AG08395 (cell line): ENCODE measurements at places on chromosomes 11 and 22.

DNA sequence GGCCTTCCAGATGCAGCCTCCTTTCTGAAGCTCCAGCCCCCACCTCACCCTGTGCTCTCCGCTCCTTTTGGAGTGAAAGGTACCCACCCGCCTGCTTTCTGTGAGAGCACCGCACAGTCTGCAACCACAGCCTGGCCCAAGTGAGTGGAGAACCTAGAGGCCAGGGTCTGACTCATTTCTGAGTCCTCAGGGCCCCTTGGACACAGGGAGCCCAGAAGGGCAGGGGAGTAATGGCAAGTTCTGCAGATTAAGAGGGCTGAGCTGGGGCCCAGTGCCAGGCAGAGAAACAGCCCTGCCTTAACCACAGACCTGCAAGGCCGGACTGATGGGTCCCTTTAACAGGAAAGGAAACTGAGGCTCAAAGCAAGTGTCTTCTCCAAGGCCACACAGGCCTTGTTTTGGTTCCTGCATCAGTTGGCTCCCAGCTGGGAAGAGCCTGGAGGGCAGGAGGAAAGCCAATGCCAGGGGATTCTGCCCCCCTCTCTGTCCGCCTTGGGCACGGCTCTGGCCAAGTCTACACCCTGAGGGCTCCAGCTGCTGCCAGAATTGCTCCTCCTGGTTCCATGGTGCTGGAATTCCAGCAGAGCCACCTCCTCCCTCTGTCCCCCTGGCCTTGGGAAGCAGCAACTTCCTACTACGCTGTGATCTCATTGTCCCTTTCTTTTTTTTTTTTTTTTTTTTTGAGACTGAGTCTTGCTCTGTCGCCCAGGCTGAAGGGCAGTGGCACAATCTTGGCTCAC, 55.1 kb downstream of the CYTH4 start:
- peak; percentile 33 for DNase-seq

GRCh38 chr11:111540937-111541253, 375 bp downstream of the LAYN start:
- DNase-seq = no peak

GRCh38 chr11:105456950-105457349, 152.9 kb upstream of the GRIA4 start:
- DNase-seq = no peak

GRCh38 chr22:17429516-17429915, 60.3 kb downstream of the CECR2 start:
- no peak for DNase-seq

DNA sequence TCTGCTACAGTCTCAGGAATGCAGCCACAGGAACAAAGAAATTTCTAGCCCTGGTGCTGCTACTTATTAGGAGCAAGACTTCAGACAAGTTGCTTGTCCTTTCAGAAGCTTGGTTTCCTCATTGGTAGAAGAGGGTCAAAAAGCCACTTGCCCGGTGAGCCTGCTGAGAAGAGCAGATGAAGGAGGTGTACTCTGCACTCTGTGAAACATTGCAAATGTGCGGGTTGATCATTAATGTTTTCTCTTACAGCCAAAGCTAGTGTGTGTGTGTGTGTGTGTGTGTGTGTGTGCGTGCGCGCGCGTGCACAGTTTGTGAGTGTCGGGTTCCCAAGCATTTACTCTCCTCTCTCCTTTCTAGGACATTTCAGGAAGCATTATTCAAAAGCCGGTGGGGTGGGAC, 86.3 kb upstream of the NNMT start:
- no peak for DNase-seq

GRCh38 chr11:112613051-112613972, 347.9 kb upstream of the NCAM1 start:
- peak; percentile 71 for DNase-seq

DNA sequence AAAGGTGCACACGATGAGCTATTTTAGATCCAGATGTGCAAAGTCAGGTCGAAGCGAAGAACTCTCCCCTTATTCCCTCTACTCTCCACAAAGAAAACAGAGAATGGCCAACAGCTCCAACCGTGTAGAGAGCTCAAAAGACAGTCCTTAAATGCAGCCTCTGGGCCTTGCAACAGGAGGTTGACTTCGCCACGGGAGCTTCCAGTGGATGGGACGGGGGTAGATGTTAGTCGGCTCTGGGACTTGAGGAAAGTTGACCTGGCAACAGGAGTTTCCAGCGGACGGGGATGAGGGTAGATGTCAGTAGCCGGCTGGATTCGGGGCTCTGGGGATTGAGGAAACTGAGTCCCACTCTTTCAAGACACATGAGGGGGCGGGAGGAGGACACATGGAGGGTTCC, 450.4 kb downstream of the BRD1 start:
- no peak for DNase-seq

- DNase-seq = no peak
Observed at GRCh38 chr11:121648306-121648705, 195.5 kb upstream of the SORL1-AS1 start.

GRCh38 chr22:49694462-49695260, 133.0 kb downstream of the BRD1 start:
- DNase-seq = no peak

GRCh38 chr11:26905368-26905767, 88.5 kb upstream of the FIBIN start:
- DNase-seq = peak; percentile 52

- no peak for DNase-seq
Observed at GRCh38 chr11:6894097-6894496, 1.8 kb upstream of the OR2D2 start.

- no peak for DNase-seq
Observed at GRCh38 chr11:20544603-20545237, 54.7 kb upstream of the SLC6A5 start.

DNA sequence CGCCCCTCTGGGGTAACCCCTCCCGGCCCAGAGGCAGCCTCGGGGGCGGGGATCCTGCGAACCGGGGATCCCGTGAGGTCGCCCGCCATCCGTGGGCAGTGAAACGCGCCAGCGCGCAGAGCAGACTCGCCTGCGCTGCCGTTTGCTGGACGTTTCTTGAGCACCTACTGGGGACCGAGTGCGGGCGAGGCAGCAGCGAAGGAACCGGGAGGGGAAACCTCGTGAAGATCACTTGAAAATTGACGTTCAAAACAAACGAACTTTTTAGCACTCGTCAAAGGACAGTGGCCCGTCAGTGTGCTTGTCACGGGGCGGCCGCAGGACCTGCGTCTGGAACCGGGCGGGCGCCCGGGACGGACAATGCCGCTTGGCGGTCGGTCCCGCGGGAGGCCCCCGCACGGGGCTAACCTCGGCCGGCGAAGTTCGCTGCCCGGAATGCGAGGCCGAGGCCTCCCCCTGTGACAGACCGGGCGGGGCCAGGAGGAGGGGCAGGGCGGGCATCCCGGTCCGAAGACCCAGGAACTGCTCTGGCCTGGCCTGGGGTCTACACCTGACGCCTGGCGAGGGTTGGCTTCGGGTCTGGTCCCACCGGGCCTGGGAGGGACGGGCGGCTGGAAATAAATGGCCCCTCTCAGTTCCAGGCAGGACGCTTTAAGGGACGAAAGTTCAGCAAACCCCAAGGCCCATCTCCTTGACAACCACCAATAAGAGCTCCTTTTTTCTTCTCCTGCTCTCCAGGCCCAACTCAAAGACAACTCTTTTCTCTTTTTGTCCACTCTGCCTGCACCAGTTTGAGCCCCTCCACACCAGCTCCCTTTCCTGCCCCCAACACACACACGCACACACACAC, 723 bp upstream of the SCUBE1 start:
- DNase-seq = no peak

GRCh38 chr11:65403607-65404121, 17.2 kb downstream of the FRMD8 start:
- DNase-seq = no peak

- no peak for DNase-seq
Observed at GRCh38 chr22:49856343-49856742, 2.7 kb downstream of the ZBED4 start.

DNA sequence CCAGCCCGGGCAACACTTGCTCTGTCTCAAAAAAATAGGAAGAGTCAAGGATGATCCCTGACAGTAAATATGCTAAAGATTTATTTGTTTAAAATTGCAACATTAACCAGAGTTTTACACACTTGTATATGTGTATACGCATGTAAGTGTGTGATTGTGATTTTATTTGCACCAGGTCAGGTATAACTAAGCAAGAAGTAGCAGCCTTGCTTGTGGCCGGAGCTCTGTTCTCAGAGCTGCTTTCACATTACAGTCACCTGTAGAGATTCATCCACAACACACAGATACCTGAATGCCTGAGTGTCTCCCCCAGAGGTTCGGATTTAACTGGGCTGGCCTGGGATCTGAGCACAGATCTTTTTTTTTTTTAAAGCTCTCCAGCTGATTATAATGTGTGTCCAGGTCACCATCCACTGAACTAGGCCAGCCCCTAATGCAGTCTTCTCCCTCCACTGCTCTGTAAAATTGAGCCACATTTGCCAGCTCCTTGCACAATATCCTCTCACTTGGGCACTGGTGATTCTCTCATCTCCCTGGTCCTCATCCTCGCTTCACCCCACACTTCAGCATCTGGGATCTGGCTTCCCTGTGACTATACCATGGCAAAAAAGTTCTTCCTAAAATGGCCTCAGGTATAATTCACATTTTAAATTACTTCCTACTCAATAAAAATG, 48.3 kb downstream of the LIF start:
- no peak for DNase-seq

DNA sequence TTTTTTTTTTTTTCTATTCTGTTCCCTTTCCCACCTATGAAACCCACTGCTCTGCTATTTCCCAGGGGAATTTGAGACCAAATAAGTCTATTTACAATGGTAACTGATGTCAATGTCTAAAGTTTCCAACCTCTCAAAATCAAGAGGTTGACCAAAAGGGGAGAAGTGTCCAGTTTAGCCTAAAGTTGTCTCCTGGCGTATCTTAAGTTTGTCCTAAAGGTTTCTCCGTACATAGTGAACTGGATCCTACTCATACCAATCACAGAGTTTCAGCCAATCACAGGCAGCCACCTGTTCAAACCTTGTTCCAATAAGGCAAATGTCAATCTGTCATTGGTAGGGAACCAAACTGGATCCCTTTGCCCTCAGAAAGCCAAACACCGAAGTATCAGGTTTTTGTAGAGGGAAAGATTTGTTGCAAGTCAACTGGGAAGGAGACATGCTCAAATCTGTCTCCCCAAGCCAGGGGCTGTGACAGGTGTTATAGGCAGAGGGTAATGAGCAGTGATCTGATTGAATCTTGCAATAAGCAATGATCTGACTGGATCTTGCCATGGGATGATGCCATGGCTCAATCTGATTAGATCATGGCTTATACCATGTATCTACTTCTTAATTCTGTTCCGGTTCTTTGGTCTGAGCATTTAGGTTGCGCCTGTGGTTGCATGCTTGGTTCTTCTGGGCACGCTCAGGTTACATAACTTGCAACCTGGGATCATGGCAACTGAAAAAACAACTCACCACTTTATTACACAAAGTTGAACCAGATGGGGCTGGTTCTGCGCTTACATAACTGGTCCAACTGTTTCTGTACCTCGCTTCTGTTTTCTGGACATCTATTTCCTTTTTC, 1.1 kb upstream of the VPS37C start:
- peak; percentile 28 for DNase-seq

- DNase-seq = peak; percentile 43
Observed at GRCh38 chr22:26646158-26646557, 11.2 kb upstream of the MIAT start.

- DNase-seq = peak; percentile 52
Observed at GRCh38 chr11:504053-504993, 2.7 kb downstream of the RNH1 start.

GRCh38 chr11:64222651-64223000, 3.4 kb downstream of the TRPT1 start:
- no peak for DNase-seq

DNA sequence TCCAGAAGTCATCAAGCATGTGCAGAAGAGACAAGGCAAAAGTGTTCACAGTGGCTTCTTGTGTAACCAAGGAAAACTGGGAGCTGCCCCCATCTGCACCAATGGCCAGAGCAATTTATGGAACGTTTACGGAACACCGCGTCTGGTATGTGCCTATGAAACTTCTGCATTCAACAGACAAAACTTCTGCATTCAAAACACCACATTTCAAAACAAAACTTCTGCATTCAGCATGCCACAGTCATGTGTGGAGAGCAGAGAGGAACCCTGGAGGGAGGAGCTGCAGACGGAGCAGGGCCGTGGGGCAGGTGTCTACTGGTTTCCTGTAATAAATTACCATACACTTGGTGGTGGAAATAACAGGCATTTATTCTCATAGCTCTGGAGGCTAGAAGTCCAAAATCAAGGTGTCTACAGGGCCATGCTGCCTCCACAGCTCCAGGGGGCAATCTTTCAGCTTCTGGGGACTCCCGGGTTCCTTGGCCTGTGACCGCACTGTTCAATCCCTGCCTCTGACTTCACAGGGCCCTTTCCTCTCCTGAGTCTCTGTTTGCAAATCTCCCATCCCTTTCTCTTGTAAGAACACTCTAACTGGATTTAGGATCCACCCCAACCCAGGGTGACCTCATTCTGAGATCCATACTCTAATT, 32.2 kb downstream of the RPL3 start:
- no peak for DNase-seq
